ENCODE measurements at places on chromosomes 11 and 22.

DNA sequence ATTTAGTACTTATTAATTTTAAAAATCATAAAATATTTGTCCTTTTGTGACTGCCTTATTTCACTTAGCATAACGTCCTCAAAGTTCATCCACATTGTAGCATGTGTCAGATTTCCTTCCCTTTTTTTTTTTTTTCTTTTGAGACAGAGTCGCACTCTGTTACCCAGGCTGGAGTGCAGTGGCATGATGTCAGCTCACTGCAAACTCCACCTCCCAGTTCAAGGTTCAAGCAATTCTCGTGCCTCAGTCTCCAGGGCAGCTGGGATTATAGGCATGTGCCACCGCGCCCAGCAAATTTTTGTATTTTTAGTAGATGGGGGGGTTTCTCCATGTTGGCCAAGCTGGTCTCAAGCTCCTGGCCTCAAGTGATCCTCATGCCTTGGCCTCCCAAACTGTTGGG lies 10.6 kb downstream of the RAB6A start:
- DNase-seq: no peak

DNA sequence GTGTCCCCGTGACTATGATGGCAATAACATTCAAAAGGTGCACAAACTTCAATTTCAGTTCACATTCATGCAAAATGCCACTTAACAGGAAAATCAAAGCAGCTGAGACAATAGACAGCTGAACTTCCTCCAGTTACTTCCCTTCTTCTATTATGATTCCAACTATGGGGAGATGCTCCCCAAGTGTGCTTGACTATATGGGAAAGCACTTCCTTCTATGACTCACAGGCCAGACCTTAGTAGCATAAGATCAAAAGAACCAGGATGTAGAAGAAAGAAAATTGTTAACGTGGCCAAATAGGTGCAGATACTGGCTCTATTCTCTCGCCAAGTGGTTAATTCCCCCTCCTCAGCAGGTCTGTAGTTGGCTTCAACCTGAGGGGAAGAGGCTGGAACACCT lies 7.8 kb upstream of the FAT3 start:
- DNase-seq: no peak

- no peak for DNase-seq
Measured at GRCh38 chr11:2266586-2267305, 3.6 kb downstream of the ASCL2 start.

GRCh38 chr11:103881584-103881983 lies 154.9 kb upstream of the DDI1 start:
- DNase-seq: no peak

GRCh38 chr11:8390851-8391612 lies 127.4 kb upstream of the LMO1 start:
- no peak for DNase-seq

- no peak for DNase-seq
Measured at GRCh38 chr22:43798492-43798891, 13.6 kb downstream of the EFCAB6 start.

- DNase-seq: no peak
Measured at GRCh38 chr11:30487200-30487898, 98.8 kb downstream of the MPPED2 start.

DNA sequence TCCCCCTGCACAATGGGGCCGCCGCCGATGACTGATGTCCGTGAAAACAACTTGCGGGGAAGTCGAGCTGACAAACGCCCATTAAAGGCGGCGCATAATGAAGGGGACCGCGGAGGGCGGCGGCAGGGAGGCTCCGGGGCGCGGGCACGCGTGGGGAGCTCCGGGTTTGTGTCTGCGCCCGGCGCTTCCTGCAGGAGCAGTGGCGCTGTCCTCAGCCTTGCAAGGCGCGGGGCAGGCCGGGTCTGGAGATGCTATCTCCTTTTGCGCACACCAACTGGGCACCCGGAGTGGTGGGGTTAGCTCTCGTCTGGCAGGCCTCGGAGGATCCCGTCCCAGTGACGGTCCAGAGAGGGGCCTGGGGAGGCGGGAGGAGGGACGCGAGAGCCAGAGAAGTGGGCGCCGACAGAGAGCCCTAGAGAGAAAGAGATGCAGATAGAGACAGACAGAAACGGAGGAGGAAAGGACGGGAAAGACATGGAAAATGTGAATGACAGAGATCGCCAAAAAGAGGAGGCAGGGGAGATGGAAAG lies 390 bp upstream of the FGF3 start:
- peak; percentile 65 for DNase-seq

GRCh38 chr22:36769541-36770512 lies 6.1 kb downstream of the IFT27 start:
- no peak for DNase-seq

- no peak for DNase-seq
Measured at GRCh38 chr11:2275334-2276279, 5.2 kb upstream of the ASCL2 start.

DNA sequence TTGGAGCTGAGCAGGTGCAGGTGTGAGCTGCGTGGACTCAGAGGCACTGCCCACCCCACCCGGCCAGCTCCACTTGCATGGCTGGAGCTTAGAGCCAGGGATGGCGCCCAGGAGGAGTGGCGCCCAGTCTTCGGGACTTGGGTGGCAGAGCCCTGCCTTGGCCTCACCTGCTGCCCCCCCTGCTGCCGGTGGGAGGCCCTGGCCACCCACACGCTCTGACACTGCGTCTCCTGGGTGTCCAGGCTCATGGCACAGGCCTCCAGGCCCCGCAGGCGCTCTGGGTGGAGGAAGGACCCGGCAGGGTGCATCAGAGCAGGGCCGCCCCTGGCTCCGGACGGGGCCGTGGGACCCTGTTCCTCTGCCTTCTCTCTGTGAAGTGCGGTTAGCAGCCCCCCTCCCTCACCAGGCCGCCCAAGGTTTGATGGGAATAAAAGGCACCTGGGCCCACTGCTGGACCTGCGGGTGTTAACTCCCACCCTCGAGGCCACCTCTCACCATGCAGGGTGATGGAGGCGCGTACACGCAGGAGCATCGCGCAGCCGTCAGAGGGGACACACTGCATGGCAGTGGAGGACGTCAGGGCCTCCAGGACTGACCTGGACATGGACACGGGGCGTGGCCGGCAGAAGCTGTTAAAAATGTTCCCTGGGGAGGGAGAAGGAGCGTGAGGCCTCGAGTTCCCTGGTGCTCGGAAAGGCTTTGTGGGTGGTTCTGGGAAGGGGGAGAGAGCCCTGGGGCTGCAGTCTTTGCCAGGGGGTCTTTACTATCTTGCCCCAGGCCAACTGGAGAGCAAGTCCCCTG lies 11.8 kb downstream of the IL17REL start:
- DNase-seq: no peak

DNA sequence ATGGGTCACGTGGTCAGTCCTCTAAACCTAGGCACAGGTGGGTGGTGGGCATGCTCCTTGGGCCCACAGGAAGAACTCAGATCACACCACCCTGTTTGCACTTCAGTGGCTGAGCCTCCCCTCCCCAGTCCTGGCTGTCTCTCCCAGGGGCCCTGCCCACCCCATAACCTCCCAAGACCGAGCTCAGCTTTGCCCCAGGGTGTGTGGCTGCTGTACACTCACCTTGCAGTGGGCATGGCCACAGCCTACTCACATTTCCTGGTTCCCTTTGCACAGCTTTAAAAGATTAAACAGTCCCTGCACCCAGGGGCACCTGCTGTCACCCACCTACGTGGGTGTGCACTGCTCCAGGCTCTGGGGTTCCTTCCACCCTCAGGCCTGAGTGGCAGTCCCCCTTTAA lies 13.8 kb downstream of the TRIOBP start:
- no peak for DNase-seq

DNA sequence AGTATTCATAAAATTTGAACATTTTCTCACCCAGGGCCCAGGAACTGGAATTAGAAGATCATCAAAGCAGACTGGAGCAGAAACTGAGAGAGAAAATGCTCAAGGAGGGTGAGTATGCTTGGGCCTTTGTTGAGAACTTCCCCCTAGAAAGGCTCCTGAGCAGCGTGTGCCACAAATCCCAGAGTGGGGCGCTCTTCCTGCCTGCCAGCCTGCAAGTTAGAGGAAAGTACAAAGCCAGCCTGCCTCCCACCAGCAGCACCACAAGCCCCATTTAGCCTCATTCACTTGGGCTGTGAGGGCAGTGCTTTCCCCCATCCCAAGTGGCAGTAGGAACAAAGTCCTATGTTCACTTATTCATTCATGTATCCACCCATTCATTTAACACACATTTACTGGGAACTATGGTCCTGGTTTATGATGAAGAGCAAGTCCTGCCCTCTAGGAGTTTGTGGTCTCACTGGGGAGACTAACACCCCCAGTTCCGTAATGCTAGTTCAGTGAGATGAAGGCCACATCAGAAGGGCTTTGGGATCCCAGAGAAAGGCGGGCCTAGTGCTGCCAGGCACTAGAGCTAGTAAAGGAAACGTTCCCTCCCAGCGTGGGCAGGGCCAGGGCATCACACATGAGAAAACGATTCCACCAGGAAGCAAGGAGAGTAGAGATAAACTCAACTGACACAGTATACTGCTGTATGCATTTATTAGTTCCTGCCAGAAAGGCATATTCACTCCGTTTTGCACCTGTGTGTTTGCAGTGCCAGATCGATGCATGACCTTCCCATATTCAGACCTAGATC lies 22.4 kb upstream of the PARVA start:
- no peak for DNase-seq

DNA sequence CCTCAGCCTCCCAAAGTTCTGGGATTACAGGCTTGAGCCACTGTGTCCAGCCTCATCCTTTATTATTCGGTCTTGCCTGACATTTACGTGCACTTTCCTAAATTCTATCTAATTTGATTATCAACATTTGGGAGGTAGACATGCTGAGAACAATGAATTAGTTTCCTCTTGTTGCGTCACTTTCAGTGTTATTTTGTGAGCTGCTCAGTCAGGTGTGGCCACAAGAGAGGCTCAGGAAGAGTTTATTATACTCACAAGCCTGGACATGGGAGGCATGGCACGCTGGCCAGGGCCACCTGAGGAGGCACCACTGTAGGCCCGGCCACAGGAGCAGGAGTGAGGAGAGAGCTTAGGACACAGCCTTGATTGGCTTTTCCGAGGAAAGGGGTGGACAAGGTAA lies 59.7 kb upstream of the RBFOX2 start:
- DNase-seq: no peak

DNA sequence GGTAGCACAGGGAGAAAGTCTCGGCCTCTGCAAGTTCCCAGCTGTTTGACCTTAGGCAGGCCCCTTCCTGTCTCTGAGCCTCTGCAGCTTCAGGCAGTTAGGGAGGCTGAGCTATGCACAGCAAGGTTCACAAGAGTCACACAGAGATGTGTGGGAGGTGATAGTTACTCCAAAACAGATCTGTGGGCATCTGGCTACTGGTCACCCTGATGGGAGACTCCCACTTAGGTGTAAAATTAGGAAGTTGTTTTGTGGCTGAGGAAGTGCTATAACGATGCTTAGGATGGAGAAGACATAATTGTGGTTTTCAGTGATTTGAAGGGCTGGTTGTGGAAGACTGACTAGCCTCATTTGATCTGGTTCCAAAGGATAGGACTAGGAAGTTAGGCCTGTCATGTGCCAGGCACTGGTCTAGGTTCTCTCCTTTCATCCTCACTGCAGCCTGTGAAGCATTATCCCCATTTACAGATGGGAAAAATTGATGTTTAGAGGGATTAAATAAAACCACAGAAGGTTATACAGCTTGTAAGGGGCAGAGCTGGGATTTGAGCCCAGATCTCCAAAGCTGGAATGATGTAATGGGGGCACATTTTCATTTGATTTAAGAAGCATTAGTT lies 13.5 kb downstream of the ACO2 start:
- no peak for DNase-seq

Data from retina (tissue), 1 donor.